Left forelimb (tissue), 1 donor: ENCODE measurements at places on chromosomes 12 and 14.

GRCh38 chr12:32053881-32054624 is 52.6 kb upstream of the BICD1 start:
- DNase-seq = no peak

DNA sequence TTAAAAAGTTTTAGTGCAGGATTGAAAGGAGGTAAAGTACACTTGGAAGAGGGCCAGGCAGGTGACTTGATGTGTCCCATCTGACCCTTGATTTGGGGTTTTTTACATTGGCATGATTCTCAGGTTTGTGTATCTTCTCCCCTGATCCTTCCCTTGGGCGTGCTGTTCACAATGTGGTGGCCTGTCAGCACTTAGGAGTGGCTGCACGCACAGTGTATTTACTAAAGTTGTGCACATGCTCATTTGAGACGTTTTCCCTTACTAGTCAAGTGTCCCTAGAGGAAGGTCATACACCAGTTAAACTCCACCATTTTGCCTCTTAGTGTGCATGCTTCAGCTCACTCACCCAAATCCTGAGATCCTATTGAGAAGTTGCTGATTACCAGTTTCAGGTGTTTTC is 145.7 kb upstream of the PLEKHA5 start:
- no peak for DNase-seq

- no peak for DNase-seq
These were observed 25.5 kb upstream of the BCDIN3D start for GRCh38 chr12:49868449-49868848.

GRCh38 chr12:53758081-53758729 is 6.4 kb upstream of the CISTR start:
- DNase-seq = no peak

DNA sequence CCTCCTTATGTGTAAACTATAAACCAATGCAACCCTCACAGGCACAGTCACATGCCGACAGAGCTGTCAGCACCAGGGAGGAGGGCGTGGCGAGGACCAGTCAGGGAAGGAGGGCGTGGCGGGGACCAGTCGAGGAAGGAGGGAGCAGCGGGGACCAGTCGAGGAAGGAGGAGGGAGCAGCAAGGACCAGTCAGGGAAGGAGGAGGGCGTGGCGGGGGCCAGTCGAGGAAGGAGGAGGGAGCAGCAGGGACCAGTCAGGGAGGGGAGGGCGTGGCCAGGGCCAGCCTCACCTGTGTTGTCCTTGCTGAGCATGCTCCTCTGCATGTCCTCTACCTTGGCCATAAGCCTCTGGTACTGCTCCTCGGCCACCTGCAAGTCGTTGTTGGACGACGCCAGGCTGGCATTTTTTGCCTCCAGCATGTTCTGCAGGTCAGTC is 24.2 kb downstream of the GOLGA3 start:
- no peak for DNase-seq

DNA sequence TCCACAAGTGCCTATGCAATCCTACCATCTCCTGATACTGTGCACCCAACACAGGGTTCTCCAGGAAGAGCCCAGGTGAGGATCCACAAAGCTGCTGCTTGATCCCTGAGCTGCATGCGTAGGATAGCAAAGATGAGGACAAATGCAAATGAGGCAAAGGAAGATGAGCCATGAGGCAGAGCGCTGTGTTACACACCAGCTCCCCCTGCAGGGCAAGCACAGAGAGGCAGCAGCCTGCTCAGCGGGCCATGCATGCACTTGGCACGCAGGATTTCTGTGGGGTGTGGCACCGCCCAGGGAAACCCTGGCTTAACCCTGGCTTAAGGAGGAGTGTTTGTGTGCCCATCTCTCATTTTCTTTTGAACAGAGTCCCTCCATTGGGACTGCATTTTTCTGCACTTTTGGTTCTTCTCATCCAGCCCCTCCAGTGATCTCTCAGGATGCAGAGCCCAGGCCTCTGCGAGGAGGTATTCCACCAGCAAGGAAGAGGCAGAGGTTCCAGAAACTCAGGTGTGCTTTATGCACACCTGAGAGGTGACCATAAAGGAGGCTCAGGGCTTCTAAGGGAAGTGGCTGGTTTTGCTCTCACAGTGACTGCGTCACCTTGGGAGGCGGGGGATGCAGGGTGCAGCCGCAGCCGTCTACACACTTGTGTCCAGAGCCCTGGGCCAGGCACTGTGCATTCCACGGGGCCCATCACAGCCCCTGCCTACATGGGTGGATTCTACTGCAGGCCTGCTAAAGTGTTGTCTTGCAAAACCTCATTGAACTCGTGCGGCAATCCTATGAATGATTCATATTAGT is 973.3 kb upstream of the TMEM132C start:
- no peak for DNase-seq

GRCh38 chr14:94043756-94044475 is 17.8 kb downstream of the OTUB2 start:
- DNase-seq = no peak

GRCh38 chr12:125024949-125025563 is 31.6 kb downstream of the BRI3BP start:
- no peak for DNase-seq

DNA sequence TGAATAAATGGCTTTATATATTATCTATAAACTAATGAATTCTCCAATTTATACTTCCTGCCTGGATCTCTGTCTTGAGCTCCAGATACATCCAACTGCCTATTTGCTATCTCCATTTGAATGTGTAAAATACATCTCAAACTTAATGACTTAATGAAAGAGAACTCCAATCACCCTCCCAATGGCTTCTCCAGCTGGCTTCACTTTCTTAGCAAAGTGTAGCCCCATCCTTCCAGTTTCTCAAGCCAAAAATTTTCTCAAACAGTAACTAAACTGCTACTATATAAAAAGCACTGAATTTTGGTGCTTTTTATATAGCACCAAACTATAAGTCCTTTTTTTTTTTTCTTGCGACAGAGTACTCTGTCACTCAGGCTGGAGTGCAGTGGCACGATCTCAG is 2.6 kb downstream of the CRY1 start:
- no peak for DNase-seq

DNA sequence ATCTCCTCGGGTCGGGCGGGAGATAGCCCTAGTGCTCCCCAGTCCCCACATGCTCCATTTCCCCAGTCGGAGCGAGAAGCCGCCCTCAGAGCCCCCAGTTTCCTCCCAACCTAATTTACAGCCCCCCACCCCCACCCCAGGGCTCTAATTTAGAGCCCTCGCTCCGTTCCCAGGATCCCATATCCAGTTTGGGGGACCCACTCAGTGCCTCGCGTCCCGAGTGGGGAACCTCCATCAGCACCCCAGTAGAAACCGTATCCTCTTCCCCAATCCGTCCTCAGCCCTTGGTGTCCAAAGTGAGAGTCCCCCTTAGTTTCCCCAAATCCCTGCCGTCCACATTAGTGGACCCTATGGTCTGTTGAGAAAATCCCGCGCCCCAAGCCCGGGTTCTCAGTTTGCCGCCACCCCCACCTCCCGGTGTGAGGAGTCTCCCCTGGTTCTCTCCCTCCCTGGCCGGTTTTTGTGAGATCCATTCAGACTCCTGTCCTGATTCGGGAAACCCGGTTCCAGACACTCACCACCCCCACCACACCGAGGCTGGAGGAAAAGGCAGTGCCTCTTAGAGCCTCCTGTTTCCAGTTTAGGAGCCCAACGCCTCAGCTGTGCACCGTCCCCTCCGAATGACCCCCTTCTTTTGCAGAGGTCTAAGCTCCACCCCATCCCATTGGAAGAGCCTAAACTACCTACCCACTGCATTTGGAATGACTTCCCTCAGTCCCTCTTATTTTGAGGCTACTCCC is 809 bp upstream of the MSI1 start:
- no peak for DNase-seq

GRCh38 chr14:70029296-70030132 is 150.3 kb downstream of the SMOC1 start:
- DNase-seq = no peak

GRCh38 chr14:101167428-101167827 is 263.9 kb upstream of the RTL1 start:
- DNase-seq = no peak

DNA sequence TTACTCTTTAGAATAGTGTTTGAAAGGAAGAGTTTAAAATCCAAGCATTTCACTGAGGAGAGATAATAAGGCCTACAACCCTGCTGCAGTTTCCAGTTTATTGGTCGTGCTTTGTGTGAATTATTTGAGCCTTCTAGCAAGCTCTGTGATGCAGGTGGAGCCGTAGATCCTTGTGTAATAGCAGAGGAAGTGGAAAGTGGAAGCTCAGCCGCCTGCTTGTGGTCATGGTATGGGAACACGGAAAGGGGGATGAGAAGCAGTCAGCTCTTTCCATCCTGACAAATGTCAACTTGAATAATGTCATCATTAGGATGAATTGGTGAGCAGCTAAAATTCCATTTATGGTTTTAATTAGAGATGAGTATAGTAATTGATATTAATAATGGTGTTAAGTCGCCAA is 29.1 kb downstream of the SYNE2 start:
- DNase-seq = no peak

- DNase-seq = no peak
These were observed 108.9 kb upstream of the RESF1 start for GRCh38 chr12:31850268-31850667.

GRCh38 chr12:1922985-1923384 is 4.5 kb upstream of the CACNA2D4 start:
- DNase-seq = no peak

- no peak for DNase-seq
These were observed 25.5 kb upstream of the CCDC91 start for GRCh38 chr12:28164644-28165275.

GRCh38 chr12:115708801-115709200 is 568.7 kb downstream of the MED13L start:
- no peak for DNase-seq

DNA sequence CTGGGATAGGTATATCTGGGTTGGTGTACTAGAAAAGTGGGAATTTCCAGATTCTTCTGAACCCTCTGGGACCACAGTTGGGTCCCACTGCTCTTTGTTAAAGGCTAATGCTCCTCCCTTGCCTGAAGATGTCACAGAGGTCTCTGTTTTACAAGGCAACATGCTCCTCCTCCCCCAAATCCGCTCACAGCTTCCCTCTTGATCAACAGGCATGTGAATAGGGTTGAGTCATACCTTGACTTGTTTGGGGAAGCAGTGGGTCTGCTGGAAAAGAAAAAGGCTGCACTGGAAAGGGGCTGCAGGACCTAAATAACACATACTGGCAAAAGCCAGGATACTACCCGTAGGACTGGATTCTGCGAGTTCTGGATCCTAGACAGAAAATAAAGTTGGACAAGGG is 165.4 kb upstream of the TMEM260 start:
- DNase-seq = no peak

DNA sequence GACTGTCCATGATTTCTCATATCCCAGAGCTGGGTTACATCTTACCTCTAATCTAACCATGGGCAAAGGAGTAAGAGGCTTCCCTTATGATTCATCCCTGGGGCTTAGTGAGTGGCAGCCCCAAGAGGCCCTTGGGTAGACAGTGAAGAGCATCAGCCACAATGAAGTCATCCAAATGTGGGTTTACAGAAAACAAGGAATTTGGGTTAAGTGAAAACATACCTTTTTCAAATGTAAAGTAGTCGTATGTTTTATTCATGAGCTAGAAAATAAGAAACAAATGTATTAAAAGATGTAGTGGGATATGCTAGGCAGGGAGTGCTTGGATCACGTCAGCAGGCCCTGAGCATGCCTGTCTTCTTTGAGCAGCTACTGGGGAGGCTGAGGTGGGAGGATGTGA is 54.0 kb upstream of the ELK3 start:
- DNase-seq = no peak

DNA sequence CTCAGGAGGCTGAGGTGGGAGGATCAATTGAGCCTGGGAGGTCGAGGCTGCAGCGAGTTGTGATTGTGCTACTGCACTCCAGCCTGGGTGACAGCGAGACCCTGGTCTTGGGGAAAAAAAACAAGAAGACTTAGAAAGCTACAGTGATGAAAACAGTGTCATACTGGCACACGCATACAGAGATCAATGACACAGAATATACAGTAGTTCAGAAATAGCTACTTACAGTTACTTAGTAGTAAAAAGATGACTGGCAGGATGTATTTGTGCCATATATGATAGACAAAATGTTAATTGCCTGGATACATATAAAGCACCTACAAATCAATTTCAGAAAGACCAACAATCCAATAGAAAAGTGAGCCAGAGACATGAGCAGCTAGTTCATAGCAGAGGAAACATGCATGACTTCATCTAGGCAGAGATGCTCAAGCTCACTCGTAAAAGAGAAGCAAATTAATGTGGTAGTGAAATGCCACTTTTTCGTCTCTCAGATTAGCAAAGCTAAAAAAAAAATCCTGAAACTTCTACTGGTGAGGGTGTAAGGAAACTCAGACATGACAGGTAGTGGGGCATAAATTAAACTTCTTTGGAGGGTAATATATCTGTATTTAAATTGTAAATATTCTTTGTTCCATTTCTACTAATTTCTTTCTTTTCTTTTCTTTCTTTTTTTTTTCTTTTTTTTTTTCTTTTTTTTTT is 2.5 kb upstream of the ALDH2 start:
- DNase-seq = no peak

DNA sequence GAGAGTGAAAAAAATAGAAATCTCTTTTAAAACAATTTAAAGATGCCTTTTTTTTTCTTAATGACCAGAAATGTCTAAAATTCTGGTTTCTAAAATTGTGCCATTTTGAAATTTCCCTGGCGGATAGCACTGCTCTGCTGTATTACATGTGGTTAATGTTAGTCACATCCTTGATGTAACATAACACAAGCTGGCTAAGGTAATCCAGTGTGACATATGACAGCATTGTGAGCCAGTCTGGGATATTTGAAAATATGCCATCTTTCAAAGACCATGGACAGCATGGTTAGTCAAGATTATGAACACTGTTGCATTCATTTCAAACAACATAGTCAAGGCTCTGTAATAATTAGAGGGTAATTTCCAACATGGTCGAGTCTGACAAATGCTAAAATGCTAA is 133.2 kb downstream of the ALX1 start:
- DNase-seq = no peak

- DNase-seq = no peak
These were observed 123.7 kb upstream of the GSC start for GRCh38 chr14:94893411-94894160.

DNA sequence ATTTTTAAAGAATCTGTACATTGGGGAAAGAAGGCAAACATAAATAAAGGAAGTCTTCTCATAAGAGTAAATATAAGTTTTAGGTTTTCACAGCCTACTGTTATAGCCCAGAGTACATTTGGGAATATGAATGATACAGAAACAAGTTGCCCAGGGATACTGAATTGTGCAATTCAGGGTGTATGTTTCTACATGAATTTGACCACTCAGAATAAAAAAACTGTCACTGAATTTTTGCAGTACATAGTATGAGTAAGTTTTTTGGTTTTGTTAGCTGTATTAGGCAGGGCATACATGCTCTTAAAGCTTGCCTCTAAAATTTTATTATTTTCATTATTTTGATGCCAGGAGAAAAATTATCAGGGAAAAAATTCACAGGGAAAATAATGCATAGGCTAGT is 6.6 kb upstream of the PCNX4 start:
- DNase-seq = no peak

- DNase-seq = no peak
These were observed 174.7 kb upstream of the HIF1A start for GRCh38 chr14:61520576-61520975.

GRCh38 chr12:53330671-53331070 is 5.5 kb downstream of the SP7 start:
- no peak for DNase-seq

GRCh38 chr14:64779472-64779871 is 75.2 kb downstream of the PLEKHG3 start:
- no peak for DNase-seq

- DNase-seq = no peak
These were observed 14.8 kb upstream of the DLGAP5 start for GRCh38 chr14:55206175-55206693.
